ENCODE measurements at places on chromosomes 1 and 21.

GRCh38 chr1:37486680-37487618 is 12.6 kb downstream of the ZC3H12A start:
- DNase-seq, result peak; percentile 60

GRCh38 chr1:226956942-226957713 is 17.0 kb downstream of the COQ8A start:
- no peak for DNase-seq

GRCh38 chr1:66732407-66733166 is 19.7 kb upstream of the DYNLT5 start:
- DNase-seq, result no peak

DNA sequence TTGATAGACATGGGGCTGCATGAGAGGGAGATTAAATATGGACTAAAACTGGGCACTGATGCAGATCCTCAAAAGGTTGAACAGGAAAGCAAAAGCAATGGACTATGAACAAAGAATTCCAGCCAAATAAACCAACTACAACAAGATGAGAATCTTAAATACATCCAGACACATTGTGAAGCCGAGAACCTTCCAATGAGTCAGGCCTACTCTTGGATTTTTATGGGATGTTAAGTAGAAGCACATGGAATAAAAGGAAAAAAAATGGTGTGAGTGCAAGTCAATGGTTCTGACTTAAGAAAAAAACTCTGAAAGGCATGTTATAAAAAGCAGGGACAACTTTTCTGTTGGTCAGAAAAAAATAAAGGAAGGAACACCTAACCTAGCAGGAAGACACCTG is 227.2 kb downstream of the DPYD start:
- no peak for DNase-seq

- no peak for DNase-seq
Observed at GRCh38 chr1:60866226-60866900, 216.0 kb upstream of the NFIA start.

DNA sequence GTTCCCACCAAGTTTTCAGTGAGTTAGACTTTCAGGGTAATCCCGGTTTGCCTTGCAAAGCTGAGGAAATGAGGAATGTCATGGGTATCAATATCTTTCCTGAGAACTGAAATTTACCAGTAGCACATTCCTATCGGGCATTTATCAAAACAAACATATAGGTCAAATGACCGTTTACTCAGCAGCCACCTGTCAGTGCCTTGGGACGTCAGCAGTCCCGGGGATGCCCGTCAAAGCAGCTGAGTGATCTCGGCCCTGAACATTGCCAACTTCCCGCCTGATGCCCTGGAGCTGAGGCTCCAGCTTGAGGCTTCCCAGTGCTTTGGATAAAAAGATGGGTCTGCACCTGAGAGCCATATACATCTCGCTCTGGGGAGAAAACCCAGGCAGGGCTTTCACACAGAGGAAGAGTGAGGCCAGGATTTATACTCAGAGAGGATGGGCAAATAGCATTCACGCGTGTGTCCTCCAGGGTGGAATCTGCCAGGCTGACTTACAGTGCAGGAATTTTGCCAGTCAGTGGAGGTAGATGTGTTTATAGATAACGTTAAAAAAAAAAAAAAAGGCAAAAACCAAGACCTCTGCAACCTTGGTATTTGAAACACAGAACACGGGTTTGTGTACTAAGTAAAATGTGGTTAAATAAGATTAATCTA is 435.7 kb upstream of the VAMP3 start:
- DNase-seq, result no peak

DNA sequence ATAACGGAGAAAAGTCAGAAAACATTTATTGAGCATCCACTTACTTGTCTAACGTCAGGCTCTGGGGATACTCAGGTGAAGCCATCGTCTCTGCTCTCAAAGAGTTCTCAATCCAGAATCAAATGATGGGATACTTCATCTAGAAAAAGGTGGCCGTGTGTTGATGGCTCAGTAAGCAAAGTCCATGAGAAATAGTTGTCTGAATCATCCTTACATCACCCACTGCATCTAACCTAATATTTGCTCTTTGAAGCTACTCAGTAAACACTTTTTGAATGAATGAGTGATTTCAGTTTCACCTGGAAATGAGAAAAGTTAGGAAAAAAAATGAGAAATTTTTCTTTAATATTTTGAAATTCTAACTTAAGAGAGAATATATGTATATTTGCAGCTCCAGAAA is 155.3 kb upstream of the PKN2 start:
- no peak for DNase-seq

- no peak for DNase-seq
Observed at GRCh38 chr1:13950637-13951036, 250.6 kb downstream of the PRDM2 start.

DNA sequence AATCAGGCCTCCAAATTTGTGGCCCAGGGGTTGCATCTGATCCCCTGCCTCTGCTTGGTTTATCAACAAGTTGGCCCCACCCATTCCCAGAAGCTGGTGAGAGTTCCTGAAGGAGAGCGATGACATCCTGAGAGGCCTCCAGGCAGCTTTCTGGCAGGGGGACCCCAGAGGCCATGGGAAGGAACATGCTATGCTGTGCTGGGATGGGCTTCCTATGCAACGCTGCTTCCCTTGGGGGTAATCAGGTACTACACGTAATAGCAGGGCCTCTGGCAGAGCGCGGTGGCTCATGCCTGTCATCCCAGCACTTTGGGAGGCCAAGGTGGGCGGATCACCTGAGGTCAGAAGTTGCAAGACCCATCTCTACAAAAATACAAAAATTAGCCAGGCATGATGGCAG is 8.4 kb upstream of the MTF1 start:
- no peak for DNase-seq

DNA sequence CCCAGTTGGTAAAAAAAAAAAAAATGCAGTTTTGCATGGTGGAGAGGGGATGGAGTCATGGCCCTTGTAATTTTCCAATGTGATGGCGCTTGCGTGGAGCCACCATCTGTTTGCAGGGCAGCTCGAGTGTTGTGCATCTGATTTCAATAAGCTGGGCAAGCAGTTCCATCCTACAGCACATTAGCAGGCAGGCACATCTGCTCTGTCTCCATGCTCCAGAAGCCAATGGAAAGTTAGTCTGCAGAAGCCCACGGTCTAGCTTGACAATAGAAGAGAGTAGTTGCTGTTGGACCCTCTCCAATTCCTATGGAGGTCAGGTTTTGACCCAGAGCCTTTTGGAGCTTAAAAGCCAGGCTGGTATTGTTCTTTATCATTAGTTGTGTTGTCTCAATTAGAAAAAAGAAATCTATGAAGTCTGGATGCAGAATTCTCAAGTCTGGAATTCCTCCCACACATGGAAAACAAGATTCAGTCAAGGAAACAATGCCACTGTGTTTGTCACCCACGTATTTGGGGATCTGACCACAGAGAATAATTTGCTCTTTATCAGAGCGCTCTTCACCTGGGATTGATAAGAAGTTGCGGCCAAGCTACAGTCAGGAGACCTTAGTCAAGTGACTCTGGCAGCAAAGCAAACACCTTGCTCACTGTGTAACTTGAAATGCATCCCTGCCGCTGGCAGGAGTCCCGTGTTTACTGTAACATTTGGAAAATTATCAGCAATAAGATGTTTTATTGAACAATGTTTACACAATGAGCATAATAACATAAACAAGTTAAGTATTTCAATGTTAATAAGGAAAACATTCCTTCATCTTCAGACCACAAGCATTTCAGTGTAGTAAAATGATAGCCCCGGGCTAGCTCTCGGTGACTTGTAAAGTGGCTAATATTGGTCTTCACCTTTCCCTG is 20.7 kb downstream of the NGF start:
- no peak for DNase-seq

GRCh38 chr1:210298296-210298695 is 30.4 kb upstream of the HHAT start:
- no peak for DNase-seq

DNA sequence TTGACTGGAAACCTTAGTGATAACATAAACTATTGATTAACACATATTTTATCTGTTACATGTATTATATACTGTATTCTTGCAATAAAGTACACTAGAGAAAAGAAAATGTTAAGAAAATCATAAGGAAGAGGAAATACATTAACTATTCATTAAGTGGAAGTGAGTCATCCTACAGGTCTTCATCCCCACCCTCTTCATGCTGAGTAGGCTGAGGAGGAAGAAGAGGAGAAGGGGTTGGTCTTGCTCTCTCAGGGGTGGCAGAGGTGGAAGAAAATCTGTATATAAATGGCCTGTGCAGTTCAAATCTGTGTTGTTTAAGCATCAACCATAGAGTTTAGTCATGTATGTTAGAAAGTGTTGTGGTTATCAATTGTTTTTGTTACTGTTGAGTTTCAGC is 66.1 kb upstream of the CHODL start:
- no peak for DNase-seq

DNA sequence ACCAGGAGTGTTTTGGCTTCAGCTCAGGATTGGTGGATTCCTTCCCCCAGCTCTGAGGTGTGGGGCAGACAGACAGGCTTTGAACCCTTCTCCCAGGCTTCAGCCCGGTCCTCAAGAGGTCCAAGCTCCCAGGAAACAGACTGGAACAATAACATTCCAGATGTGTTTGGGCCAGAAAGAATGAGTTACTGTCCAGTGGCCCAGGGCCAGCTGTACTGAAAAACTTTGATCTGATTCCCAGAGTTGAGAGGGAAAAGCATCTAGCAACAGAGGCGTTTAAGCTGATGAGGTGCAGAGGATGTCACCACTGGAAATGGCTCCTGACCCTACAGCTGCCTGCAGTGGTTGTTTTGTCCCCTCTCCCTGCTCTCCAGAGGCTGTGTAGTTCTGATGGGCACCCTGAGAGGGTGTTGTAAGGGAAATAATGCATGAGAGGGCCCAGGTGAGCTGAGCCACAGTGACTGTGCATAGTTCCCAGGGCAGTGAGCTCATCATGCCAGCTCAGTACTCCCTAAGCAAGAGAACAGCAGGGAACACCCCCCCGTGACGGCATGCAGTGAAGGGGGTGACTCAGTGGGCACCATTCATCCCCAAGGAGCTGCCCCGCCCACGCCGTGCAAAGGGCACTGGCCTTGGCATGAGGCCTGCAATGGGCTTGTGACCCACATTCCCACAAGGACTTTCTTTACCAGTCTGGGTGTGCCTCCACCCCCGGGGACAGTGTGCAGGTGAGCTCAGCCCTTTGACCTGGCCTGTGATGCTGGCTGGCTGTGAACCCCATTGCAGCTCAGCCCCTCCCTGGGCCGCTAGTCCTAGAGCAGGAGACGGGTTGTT is 13.8 kb upstream of the SFN start:
- no peak for DNase-seq

- DNase-seq, result no peak
Observed at GRCh38 chr21:33940164-33940880, 24.7 kb upstream of the ATP5PO start.

GRCh38 chr21:42748620-42749176 is 95.3 kb downstream of the PDE9A start:
- no peak for DNase-seq

DNA sequence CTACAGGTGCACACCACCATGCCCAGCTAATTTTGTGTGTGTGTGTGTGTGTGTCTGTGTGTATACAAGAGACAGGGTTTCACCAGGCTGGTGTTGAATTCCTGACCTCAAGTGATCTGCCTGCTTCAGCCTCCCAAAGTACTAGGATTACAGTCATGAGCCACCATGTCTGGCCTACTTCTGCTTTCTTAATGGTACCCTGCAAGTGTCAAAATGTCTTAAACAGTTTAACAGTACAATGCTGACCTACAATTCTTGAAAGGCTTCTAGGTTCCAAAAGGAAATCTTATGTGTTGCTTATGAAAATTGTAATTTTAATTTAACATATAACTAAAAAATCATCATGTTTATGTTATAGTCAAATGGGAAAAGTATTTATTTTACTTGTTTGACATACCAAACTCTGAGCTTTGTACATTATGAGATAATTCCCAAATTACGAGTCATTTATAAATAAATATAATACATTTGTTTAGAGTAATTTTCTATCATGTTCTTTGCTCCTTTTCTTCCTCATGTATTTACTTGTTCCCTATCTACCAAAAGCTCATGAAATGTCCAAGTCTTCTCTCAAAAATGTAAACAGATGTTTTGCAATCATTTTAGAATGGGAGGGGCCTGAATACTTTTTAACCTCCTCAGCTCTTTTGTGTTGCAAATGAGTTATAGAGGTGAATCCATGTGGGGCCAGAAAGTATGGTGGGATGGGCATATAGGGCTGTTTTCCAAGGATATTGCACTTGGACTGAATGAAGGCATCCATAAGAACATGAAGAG is 8.4 kb upstream of the VCAM1 start:
- DNase-seq, result no peak

DNA sequence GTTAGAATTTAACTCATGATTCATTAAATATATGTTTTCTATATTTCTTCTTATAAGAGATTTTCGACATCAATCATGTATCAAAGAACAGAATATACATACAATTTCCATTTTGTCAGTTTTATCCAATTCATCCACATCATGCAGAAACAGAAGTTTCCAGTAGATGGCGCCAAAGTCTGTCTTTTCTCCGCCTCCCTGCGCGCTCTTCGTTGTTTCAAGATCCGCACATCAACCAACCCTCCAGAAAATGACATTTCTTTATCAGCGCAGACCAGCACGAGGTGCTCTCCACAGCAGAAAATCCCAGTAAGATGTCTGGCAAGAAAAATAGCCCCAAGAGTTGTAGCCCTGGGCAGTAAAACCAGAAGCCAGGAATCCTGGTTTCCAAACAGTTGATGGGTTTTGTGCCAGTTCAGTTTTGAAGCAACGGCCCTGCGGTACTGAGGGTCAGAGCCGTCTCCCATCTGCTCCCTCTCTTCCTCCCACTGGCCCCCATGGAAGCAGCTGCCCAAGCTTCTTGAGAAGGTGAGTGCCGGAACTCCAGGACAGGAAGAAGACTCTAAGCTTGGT is 38.6 kb upstream of the GPR137B start:
- DNase-seq, result peak; percentile 49

DNA sequence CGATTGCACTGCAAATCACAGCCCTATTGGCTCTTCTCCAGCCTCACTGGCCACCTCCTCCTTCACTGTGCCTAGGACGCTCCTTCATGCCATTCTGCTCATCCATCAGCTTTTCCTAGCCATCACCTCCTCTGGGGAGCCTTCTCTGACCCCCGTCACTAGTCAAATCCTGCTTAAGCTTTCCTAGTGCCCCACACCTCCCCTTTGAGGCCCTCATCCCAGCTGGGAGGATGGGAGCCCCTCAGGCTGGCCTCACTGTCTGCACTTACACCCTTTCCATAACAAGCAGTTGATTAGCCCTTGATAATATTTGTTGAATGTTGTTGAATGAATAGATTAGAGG is 50.7 kb downstream of the KLHDC7A start:
- DNase-seq, result no peak

- DNase-seq, result no peak
Observed at GRCh38 chr1:202105571-202106339, 17.0 kb upstream of the GPR37L1 start.

- no peak for DNase-seq
Observed at GRCh38 chr1:182303778-182304177, 87.8 kb downstream of the GLUL start.

GRCh38 chr21:25094695-25095094 is 512.6 kb downstream of the MRPL39 start:
- no peak for DNase-seq

GRCh38 chr1:56825436-56825835 is 6.2 kb upstream of the FYB2 start:
- DNase-seq, result no peak

DNA sequence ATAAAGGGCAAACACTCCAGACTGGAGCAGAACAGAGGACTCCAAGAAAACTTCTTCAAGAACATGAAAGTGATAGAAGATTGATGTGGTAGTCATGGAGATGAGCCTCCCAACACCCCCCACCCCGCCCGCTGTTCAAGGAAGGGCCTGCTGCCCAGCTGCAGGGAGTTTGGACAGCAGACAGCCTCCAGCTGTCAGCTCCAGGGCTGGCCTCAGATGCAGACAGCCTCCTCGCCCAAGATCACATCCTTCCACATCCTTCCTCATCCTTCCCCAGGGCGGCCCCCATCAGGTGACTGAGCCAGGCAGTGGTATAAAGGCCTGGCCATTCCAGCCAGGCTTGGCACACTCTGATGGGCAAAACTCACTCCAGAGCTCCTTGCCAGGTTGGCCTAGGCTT is 24.6 kb downstream of the HMGN2 start:
- no peak for DNase-seq

All from stimulated activated CD4-positive, alpha-beta T cell treated with anti-CD3 and anti-CD28 coated beads, Interleukin-12 subunit alpha, Interleukin-12 subunit beta, amount 100 ng/mL, for 24 hours (primary cell).